Globus pallidus (tissue), 1 donor: ENCODE measurements at places on chromosomes 2 and 18.

DNA sequence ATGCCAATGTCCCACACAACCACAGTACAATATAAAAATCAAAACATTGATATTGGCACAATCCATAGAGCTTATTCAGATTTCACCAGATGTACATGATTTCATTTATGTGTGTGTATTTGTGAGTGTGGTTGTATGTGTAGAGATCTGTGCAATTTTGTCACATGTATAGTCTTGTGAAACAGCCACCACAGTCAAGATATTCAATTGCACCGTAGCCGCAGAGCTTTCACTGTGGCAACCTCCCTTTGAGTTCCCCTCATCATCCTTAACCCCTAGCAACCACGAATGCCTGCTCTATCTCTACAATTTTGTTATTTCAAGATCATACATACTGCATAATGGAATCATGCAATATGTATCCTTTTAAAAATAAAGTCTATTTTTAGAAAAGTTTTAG lies 391.3 kb downstream of the SETBP1 start:
- DNase-seq, result no peak

DNA sequence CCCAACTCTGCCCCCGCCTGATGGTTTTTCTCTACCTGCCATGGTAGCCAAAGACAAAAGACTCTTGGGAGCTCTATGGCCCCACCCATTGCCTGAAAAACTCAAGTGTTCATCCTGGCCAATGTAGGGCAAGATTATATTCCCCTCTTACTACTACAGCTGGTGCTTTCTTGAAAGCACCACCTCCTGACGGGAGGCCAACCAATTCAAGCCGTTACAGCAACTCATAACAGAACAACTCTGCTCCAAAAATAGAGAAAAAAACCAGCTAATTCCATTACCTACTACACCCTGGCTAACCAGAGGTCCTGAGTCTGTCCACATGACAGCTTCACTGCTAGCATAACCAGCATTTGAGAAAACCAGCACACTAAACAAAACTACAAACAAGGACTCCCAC lies 127.5 kb upstream of the GAREM1 start:
- no peak for DNase-seq

GRCh38 chr2:138507267-138507666 lies 5.7 kb downstream of the SPOPL start:
- no peak for DNase-seq

DNA sequence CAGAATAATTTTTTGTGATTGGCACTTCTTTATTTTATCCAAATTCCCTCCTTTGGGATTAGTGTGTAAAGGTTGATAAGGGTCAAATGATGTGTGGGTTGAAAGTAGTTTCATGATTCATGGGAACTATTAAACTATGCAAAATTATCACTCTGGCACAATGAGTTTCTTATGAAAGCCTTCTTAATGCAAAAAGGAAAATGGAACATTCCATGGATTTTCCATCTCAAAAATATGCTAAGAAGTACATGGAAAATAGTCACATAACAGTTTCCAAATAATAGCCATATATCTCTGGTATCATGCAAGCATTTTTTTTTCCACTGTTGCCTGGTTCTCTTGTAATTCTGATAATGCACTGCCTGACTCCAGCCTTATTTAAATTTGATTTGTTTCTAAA lies 639.7 kb downstream of the NR4A2 start:
- no peak for DNase-seq

DNA sequence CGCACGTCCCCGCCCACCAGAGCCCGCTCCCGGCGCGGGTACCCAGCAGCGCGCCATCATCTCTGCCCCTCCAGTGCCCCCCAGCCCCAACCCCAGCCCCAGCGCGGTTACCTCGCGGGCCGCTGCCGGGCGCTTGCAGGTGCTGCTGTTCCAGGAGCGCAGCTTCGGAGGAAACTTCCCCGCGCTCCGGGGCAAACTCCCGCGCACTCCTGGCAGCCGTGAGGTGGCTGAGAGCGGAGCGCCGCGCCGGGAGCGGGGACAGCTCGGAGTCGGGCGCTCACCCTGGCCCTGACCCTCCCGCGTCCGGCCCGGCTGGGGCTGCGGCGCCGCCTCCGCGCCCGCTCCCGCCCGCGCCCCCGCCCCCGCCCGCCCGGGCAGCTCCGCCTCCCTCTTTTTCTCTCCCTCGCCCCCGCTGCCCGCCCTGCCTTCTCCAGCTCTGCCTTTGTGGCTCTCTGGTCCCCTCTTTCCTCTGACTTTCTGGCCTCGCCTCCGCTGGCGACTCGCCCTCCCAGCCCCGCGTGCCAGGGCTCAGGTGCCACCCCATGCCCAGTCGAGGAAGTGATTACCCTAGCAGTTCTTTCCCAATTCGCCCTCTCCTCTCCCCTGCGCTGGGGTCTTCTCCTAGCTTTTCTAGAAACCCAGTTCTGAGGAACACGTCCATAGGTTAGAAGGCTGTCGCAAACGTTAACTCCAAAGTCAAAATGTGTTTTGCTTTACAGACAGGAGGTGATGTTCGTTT lies at the start of gene CHST9:
TSS of gene CHST9 (minus strand) at position 284 of the 739 bp plus-strand sequence. CDS start 42,499 bp downstream, outside the sequence.
- peak; percentile 7 for DNase-seq

DNA sequence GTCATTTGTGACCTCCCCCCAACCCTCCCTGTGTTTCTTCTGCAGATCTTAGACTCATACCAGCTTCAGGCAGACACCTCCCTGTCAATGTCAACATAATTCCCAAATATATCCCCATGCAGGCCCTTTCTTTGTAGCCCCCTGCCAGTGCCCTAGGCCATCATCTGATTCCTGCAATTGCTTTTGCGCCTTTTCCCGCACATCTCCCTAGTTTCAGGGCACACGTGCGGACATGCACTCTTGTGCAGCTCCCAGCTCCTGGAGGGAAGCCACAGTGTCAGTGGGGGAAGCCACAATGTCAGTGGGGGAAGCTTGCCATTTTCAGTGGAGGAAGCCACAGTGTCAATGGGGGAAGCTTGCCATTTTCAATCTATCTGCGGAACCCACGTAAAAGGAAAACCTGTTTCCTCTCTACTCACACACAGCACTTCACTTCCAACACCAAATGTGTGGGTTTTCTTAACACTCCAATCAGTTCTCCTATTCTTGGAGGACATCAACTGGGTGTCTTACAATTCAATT lies 256.4 kb downstream of the ACKR3 start:
- DNase-seq, result no peak

DNA sequence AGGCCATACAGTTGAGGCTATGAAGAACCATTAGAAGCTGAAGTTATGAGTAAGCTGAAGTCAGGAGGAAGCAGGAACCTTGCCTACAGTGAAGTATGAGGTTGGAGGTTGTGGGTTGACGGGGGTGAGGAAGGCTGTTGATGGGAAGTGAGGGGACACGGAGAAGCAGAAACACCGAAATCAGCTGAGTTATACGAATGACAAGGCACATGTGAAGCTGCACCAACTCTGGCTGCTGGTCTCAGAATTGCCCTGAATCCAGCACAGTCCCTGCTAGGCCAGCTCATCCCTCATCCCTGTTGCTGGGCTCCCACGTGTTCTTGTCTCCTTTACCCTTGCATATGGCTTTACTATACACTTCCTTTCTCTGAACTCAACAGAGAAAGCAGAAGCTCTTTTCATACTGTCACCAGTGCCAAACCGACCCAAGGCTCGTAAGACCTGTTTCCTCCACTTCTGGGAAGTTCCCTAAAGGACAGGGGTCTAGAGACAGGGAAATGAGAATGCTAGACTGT lies 9.2 kb upstream of the TMEM247 start:
- DNase-seq, result peak; percentile 44

DNA sequence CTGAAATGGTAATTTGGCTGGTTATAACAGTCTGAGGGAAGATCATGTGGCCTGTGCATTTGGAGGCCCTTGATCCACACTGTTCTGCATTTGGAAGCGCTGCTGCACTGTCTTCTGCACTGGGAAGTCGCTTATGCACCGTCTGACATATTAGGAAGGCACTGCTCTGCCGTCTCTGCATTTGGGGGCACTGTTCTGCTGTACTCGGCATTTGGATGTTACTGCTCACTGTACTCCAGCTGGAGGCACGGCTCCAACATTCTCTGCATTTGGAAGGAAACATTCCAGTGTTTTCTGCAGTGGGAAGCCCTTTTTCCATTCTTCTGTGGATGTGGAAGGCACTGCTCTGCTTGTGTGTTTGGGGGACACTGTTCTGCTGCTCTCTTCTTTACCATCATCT lies 9.6 kb upstream of the PROM2 start:
- DNase-seq, result peak; percentile 67

DNA sequence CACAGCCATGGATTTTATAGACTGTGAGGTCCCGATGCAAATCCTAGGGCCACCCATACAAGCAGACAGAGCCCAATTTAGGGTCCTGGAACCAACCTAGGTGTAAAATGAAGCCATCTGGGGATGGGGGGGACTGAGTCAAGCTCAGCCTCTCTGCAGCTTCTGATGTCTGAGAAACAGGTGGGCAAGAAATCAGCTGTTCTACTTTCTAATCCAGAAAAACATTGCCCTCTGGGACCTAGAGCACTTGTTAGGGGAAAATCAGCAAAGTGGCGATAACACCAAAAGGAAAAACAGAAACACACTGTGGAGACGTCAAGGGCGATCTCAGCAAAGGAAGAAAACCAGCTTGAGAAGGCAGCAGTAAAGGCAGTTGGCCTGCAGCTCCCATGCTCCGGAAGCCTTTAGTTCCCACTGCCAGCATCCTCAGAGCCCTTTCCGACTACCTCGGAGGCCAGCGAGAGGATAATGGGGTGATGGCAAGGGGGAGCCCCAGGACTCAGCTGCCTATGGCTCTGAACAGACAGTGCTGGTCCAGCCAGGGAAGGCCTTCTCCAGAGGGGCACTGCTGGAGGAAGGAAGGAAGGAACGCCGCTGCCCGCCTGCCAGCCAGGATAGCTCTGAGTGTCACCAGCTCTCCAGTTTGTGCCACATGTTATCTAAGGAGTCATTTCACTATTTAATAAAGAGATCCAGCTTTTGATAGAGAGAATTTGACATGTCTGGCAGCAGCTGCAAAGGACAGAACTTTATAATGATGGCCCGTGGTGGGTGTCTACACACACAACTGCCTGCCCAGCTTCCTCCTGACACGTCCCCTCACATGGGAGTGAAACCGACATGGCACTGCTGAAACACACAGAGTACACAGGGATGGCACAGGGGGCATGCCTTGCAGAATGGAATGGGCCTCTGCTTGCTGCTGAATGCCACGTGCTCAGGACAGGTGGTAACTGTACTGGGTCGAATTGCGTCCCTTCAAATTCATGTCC lies 37.7 kb downstream of the HS1BP3 start:
- DNase-seq, result no peak

GRCh38 chr18:66329716-66330115 lies 274.2 kb downstream of the CDH19 start:
- DNase-seq, result no peak

DNA sequence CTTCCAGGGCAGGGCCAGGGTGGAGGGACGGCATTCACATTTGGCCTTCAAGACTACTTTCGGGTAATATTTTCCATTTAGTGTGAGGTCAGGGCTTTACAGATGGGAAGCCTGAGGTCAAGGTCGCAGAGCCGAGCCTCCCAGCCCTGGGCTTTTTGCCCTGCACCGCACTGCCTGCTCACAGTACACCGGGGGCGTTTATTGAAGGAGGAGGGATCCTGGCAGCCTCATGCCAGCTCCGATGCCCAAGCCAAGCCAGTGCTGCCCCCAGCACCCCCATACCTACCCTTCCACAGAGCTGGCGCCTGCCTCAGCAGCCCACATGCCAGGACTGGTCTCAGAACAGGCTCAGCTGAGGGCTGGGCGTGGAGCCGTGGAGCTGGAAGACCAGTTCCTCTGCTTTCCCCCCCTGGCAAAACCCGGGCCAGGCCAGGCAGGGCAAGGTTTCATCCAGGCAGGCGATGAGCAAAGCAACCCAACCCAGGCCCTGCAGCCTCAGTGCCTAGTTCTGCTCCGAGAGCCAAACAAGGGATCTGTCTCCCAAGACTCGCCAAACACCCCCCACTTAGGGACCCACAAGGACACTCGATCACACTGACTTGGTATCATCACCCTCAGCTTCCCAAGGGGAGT lies 11.9 kb downstream of the SDC1 start:
- no peak for DNase-seq

DNA sequence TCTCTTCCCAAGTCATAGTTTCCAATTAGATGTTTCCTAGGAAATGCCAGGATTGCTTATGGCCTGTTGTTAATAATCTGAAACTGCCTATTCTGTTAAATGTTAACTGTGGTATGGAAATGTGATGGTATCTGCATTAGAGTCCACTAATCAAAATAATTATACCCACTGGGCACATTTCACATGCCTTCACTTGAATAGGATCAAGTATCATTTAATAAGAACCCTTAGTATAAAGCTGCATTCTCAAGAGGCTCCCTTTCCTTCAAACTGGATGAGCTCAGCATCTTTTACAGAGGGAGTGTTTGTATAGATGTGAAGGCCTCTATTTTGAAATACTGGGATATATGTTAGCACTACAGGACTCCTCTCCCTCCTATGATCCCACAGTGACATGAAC lies 477.2 kb upstream of the VRK2 start:
- DNase-seq, result no peak

- no peak for DNase-seq
Measured at GRCh38 chr2:198441246-198441645, 636.9 kb downstream of the PLCL1 start.

DNA sequence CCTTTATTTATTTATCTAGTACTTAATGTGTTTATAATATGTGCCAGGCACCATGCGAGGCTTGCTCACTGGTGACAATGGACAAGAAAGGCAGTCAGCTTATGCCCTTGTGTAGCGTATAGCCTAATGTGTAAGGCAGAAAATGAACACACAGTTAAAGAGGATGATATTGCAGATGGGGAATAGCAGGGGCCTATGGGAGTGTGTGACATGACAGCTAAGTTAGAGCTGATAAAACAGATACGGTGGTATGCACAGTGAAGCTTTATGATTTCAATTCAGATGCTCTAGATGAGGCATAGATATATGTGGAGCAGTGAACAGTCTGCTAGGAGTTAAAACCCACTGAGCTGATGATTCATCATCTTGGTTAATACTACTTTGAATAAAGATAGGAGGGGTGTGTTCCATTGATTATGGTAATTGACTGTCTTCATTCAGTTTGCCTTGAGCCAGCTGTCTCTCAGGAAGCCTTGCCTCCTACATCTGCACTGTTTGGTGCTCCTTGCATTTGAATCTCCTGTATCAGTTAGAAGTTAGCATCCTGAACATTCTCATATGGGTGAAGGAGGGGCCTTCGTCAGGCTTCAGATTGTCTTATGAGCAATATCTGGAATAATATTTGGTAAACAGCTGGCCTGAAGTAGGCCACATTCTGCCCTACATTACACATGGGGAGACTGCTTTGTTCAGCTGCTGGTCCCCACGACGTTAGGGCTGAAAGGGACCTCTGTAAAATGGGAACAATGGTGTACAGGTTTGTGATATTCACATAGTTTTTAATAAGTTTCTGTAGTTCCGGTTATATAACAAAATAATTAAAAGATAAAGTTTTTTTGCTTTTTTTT lies 13.2 kb downstream of the MAP4K4 start:
- DNase-seq, result no peak
